Cardiac ventricle fibroblast (primary cell): ENCODE measurements at places on chromosomes 5 and 9. TPM values are rescaled to one million over a fixed set of nuclear protein-coding genes. Genes with fewer than 3 reads are reported as not detected.

SLC25A48 gene
- total RNA-seq, result not detected in 2 replicates

TRIP13 gene
- total RNA-seq, result 1.5 and 4.4 TPM in 2 replicates

SRD5A1 gene
- total RNA-seq, result 20.7 and 23.4 TPM in 2 replicates

SLC36A2 gene
- total RNA-seq, result not detected in 2 replicates
